ENCODE measurements at places on chromosomes 4 and X. TPM values are rescaled to one million over a fixed set of nuclear protein-coding genes. Genes with fewer than 3 reads are reported as not detected.

GRCh38 chr4:100869276-100869675 lies 351.5 kb upstream of the EMCN start:
- no peak for DNase-seq

- DNase-seq: no peak
Measured at GRCh38 chr4:144970597-144970996, 127.4 kb downstream of the ANAPC10 start.

DNA sequence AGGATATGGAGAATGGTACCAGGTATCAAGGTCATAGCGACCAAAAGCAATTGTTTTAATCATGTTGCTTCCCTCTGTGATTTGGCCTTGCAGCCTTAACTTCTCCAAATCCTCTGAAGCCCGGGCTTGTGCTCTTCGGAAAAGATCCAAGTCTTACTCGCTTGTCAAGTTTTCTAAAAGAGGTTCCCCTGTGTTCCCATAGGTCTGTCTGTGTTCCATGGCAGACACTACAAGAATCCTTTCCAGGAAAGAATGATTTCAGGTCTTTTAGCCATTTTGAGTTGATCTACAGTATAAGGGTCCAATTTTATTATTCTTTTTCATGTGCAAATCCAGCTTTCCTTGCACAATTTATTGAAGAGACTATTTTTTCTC lies 710.6 kb upstream of the DIAPH2 start:
- no peak for DNase-seq

GRCh38 chr4:182839256-182839655 lies 77.9 kb downstream of the DCTD start:
- DNase-seq: no peak

DNA sequence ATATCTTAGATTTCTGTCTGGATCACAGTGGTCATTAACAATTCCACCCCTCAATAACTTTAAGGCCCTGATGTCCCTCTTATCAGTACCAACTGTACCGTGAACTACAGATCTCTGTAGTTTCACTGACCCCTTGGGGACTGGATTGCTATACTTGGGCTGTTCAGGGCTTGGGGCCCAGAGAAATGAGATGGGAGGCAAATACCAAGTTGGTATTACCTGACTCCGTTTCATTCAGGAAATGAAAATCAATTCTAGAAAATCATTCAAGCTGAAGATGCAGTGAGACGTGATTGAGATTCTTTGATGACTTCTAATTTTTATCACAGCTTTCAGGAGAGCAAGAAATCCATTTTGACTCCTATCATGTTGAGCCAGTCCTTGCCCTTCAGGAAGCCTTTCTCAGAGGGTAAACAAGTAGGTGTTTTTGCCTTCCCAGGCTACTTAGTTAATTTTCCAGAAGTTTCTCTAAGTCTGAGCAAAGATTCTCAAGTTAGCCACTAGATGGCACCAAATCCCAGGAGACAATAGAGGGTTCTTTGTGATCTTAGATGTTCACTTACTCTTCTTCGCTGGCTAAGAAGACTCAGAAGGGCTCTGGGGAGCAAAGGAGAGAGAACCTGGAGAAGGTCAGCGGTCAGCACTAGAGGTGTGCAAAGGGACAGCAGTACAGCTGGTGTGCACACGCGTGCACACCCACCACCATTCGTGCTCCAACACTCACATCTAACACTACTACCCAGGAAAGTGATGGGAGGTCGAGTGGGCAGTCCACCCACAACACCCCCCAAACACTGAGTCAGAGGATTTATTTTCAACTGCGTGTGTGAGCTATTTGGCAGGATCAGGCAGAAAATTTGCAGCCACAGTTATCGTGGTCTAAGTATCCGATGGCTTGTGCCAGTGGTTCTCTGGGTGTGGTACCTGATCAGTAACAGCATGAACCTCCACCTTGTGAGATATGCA lies 7.4 kb downstream of the HNRNPH2 start:
- DNase-seq: peak; percentile 49

DNA sequence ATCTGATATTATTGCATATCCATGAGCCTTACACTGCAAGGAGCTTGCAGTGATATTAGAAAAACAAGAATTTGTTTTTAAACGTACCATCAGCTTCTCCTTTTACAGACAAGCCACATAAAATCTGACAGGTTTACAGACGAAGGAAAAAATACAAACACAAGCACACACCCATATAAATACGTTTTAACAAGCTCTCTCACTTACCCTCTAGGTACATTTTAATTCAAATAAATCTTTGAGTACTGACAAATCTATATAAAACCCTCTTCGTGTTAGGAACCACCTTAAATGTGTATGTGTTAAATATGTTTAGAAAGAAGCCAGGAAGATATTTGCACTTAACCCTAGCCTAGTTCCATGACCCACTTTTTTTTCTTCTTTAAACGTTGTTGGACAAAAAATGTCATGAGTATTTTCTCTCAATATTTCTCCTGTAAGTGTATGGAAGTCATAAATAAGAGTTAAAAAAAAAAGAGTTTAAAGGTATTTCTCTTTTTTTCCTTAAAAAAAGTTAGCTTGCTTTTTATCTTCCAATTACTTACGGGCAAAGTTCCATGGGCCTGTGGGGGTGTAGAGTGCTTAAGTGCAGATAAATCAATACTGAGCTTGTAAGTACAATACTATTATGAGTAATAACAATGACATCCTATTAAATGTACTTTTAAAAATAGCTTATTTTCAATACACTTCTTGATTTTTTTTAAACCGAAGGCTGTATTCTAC lies 1.5 kb downstream of the ARAP2 start:
- no peak for DNase-seq

GRCh38 chr4:108931926-108932325 lies 169.1 kb upstream of the ETNPPL start:
- no peak for DNase-seq

DNA sequence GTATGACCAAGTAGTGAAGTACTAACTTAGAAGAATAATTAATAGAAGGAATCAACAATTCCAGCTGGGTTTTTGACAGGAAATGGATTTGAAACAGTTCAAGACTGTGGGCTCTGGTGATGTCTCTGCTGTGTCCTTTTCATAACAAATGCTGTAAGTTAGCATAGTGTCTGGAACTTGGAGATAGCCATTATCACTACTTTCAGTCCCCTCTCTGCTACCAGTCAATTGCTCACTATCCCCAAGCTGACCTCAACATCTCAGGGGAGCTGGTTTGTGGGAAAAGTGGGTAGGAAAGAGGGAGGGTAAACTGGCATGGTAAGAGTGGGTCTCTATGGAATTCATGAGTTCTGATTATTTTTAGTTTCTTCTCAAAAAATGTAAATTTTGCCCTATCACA lies 231.4 kb upstream of the MID1 start:
- DNase-seq: no peak

- DNase-seq: no peak
Measured at GRCh38 chrX:18002791-18003190, 141.7 kb upstream of the RAI2 start.

DNA sequence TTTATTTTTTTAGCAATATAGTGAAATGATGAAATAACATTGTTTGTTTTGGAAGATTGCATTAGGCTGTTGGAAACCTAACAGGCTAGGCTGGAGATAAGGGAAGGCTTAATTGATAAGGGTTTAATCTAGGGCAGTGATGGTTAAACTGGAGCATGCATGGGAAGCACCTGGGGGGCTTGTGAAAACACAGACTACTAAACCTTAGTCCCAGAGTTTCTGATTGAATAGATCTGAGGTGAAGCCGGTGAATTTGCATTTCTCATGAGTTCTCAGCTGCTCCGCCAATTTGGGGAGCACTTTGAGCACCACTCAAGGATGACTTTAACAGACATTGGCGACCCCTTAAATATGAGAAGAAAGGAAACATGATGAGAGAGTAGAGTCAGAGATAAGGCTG lies 11.5 kb downstream of the STK26 start:
- DNase-seq: no peak

GRCh38 chr4:139922406-139923024 lies 231.5 kb downstream of the MAML3 start:
- no peak for DNase-seq

- DNase-seq: no peak
Measured at GRCh38 chr4:26731351-26732035, 129.1 kb upstream of the STIM2 start.

The PRKX gene
- 32.4 TPM for total RNA-seq

The MEPE gene
- not detected for total RNA-seq

The HOPX gene
- total RNA-seq: 1.5 TPM

The ARHGEF38 gene
- 14.4 TPM for total RNA-seq

The NR0B1 gene
- 0.20 TPM for total RNA-seq

The FATE1 gene
- not detected for total RNA-seq

The XKRX gene
- total RNA-seq: 2.7 TPM

All from colonic mucosa (tissue), 4 donors.